ENCODE measurements at places on chromosomes 4 and X.

DNA sequence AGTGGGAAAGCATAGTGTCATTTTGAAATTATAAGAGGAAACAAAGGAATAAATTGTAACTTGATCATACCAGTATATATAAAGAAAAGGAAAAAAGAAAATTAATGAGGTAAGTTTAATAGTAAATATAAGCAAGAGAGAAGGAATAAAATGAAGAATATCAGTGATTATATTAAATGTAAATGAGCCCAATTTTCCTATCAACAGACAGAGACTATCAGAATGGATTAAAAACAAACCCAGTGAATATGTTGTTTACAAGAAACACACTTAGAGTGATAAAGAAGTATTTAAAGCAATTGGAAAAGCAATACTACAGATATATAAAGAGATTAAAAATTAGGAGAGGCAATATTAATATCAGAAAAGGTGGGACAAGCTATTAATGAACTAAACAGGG lies 28.8 kb upstream of the RHOH start:
- no peak for DNase-seq

DNA sequence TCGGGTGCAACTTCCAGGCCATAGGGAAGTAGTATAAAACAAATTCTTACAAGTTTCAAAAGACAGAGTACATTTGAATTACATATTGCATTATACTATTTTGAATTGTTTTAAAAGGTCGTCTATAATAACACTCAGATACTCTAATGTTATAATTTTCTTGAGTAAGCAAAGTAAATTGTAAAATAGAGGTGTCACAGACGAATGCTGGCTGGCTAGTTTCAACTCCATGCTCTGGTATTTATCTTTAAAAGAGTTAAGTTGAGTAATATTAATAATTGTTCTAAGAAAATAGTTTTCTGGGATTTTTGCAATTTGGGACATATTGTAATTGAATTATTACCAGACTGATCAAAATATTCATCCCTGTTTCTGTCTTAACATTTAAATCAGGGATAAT lies 764.9 kb downstream of the TECRL start:
- DNase-seq, result no peak

- DNase-seq, result no peak
These were observed 103.1 kb downstream of the CHIC2 start for GRCh38 chr4:53961351-53961750.

DNA sequence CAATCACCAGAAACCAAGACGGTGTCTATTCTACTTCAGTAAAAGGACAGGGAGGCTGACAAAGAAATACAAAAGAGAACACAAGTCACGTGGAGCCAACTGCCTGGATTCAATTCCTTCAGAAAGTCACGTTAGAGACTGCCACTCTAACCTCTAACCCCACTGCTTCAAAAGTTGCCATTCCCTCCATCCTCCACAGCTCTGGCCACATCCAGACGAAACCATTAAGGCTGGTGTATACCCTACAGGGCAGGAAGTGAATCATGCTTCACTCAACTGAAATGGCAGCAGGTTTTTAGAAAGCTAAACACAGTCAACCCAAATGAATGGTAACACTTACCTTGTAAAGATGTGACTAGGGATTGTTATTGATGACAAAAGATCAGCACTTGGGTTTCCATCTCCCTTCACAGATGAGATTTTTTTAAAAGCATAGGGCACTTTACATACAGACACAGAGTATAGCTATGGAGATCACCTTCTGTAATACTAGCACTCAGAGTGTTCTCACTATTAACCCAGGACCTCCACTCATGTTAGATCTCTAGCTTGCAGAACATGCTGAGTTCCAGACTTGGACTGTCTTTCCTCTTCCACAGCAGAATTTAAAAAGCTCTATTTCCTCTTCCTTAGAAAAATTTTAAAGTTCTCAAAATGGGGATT lies 37.4 kb downstream of the MAML3 start:
- DNase-seq, result no peak

DNA sequence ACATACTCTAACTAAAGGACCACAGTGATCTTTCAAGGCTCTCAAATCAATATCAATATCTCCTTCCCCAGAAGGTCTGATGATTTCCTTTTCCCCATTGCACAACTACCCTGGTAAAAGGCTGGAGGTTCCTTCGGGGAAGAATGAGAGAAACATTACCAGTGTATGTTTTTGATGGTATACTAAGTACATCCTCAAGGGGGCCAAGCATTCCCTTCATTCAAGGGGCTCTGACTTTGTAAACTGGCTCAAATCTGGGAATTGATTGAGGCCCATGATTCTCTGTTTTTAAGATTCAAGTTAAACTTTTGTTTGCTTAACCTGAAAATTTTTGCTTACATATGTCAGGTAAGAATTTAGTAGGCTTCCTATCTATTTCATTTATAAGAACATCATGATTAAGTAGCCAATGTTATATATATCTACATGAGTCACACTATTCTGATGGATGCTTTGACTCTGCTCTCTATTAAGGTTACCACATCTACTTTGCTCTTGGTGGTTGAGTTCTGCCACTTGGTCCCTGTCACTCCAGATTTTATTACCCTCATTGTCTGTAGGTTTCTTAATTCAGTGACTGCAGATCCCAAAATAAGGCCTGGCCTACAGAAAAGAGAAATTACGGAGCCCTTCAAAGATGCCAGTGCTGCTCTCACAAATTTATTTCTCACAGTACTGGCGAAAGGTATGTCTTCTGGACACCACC lies 16.4 kb upstream of the GUCY1B1 start:
- no peak for DNase-seq

- DNase-seq, result no peak
These were observed 99.1 kb upstream of the AFAP1 start for GRCh38 chr4:8038719-8039251.

GRCh38 chr4:3745886-3746656 lies 20.1 kb upstream of the ADRA2C start:
- DNase-seq, result no peak

- no peak for DNase-seq
These were observed 152.9 kb downstream of the RTL3 start for GRCh38 chrX:78506248-78506647.

DNA sequence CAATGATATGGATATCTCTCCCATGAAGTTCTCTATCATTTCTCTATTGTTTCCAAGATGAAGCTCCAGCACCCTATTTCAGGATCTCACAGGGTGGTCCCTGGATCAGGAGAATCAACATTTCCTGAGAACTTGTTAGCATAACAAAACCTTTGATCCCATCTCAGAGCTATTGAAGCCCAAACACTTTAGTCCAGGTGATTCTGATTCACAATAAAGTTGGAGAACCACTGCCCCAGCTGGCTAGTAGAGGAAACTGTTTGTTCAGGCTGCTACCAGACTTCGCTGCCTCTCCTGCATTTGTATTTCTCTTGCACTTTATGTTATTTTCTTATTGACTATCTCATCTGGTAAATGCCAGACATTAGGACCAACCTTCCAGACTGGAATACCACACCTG lies 65.4 kb downstream of the CEP44 start:
- DNase-seq, result no peak

DNA sequence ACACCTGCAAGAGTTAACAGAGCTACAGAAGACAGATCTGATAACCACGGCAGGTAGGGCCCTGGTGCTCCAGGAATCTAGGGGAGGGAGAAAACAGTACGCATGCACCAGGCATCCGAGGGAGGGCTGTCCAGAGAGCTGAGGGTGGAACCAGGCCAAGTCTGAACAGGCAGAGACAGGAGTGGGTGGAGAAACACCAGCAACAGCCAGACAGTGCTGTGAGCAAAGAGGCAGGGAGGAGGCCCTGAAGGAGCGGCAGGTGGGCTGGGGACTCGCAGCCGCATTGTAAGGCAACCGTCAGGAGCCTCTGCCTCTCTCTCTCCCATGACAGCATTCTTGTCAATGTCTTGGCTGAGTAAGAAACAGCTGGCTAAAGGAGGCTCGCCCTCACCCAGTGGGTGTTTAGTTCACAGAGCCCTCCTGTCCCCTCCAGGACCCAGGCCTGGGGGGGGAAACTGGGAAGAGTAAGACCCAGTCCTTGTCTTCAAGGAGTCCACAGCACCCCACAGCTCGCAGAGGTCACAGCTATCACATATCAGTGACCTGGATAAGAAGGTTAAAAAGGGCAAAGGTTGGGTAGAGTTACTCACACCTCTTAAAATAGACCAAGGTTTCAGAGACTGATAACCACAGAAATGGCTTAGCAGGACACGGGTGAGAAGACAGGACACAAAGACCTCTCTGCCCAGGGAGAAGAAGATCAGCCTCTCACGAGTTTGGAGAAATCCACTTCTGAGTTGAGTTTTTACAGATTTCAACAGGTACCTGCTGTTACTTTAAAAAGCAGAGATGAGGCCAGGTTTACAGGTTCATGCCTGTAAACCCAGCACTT lies 10.5 kb downstream of the ACSL1 start:
- peak; percentile 76 for DNase-seq

GRCh38 chr4:93981594-93981993 lies 153.0 kb downstream of the ATOH1 start:
- no peak for DNase-seq

DNA sequence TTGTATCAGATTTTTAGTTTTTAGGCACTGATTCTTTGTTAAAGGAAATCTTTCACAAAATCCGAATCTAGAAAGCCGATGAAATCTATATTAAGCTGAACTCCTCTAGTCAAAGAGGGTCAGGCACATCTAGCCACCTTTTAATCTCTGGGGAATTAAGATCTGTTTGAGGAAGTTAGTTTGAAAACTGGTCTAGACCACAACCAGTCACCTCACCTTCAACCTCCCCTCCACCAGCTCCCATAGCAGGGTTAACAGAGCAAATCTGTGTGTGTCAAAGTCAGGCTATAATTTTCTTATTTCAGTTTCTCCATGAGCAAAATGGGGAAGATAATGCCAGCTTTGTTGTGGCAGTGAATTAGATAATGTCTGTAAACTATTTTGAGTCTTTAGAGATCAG lies 110.0 kb upstream of the IGFBP7 start:
- no peak for DNase-seq

DNA sequence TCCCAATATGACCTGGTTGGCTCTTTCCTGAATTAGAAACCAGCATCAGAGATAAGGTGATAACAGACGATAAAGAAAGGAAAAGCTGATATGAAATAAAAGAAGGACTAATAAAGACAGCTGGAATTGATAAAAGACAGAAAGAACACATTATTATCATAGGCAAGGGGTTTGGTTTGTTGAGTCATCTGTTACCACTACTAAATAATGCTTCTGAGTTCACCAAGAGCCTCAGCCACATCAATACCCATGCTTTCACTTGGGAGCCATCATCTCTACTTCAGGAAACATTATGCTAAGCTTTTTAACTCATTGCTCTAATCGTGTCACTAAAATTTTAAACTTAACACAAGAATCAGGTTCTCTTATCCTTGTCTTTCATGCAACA lies 27.6 kb downstream of the ANXA5 start:
- no peak for DNase-seq

DNA sequence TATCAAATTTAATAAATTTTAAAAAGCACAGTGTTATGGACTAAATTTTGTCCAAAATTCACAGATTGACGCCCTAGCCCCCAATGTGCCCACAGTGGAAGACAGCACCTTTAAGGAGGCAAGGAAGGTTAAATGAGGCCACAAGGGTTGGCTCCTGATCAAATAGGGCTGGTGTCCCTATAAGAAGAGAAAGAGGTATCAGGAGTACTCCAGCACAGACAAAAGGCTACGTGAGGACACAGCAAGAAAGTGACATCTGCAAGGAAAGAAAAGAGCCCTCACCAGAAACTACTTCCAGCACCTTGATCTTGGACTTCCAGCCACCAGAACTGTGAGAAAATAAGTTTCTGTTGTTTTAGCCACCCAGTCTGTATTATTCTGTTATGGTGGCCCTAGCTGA lies 48.8 kb downstream of the FAM13A start:
- no peak for DNase-seq

- no peak for DNase-seq
These were observed 40.0 kb downstream of the FGFRL1 start for GRCh38 chr4:1051472-1051871.

GRCh38 chr4:107216379-107216778 lies 180.3 kb upstream of the DKK2 start:
- no peak for DNase-seq

GRCh38 chrX:133926099-133926498 lies 59.3 kb downstream of the GPC3 start:
- no peak for DNase-seq

GRCh38 chrX:13716455-13716854 lies 18.0 kb downstream of the TRAPPC2 start:
- DNase-seq, result no peak

- DNase-seq, result no peak
These were observed 72.9 kb downstream of the YIPF6 start for GRCh38 chrX:68571610-68572311.

GRCh38 chrX:10296576-10296975 lies 139.8 kb downstream of the CLCN4 start:
- no peak for DNase-seq

GRCh38 chr4:76943790-76944189 lies 5.8 kb upstream of the SEPTIN11 start:
- no peak for DNase-seq

GRCh38 chrX:69238114-69238886 lies 73.0 kb upstream of the PJA1 start:
- peak; percentile 59 for DNase-seq

DNA sequence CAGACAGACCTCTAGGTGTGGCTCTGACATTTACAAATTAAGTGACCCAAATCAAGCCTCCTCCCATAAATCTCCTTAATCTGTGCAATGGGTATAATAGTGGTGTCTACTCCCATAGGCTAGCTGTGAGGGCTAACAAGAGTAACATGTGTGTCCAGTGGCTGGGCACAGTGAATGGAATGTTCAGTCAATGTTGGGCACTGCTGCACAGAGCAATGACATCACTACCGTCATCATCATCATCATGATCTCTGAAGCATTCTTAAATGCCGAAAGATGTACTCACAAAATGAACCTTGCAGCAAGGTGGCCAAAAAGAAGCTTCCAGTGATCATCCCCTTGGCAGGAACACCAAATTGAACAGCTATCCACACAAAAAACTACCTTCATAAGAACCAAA lies 43.5 kb downstream of the CHRNA9 start:
- no peak for DNase-seq

- no peak for DNase-seq
These were observed 175.4 kb downstream of the TBCK start for GRCh38 chr4:106140601-106141000.

DNA sequence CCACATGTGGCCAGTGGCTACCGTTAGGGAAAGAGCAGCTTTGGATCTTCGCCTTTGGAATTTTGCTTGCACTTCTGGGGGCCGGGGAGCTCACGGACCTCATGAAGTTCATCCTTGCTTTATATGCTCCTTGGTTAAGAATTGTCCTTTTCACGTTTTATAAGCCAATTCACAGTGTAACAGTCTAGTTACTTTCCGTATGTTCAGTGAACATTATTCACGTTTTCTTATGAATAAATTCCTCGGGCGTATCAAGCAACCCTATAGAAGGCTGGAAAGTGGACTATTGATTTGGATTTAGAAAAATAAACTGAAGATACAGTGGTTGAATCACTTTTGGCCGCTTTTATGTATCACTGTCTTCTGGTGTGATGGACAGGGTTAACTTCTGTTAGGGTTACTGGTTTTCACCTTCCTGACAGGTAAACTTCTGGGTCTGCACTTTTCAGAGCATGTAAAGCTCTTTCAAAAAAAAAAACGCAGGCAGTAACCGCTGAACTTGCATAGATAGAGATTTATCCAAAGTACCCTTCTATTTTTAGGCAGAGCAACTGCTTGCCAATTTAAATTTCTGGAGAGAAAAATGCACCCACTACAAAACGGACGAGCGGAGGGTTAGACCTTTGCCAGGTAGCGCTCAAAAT lies 569 bp upstream of the PDLIM5 start:
- DNase-seq, result no peak

Measured in nucleus accumbens (tissue), 56 donors.